T-cell (primary cell): ENCODE measurements at places on chromosomes 7 and 10.
A peak's percentile ranks its signal among the peaks of the same experiment; 100 is the strongest.

DNA sequence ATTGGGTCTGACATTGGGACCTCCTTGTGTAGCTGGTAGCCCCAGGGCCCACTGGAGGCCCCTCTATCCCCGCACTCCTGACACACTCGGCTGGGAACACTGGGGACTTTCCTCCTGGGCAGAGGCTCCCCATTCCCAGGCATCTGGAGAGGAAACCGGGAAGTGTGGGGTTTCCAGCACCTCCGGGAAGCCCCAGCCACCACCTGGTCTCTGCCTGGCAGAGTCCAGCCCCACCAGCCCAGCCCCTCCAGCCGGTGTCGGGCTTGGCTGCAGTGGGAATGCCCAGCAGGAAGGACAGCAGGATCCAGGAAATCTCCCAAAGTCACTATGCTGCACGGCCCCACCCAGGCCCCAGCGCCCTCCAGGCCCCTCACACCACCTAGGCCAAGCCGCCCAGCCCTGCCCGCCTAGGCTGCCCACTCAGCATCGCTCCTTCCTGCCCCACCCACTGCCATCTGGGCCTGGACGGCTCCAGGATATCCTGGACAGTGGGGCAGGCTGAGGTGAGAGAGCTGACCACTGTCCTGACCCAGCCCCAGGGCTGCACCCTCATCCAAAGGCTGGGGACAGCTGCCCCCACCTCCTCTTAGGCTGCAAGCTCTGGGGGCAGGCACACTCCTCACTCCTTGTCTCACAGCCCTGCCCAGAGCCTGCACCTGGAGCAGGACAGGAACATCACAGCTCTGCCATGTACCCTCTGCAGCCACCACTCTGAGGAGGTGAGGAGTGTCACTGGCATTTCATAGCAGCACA, 11.8 kb downstream of the RASGEF1A start:
- no peak for DNase-seq

DNA sequence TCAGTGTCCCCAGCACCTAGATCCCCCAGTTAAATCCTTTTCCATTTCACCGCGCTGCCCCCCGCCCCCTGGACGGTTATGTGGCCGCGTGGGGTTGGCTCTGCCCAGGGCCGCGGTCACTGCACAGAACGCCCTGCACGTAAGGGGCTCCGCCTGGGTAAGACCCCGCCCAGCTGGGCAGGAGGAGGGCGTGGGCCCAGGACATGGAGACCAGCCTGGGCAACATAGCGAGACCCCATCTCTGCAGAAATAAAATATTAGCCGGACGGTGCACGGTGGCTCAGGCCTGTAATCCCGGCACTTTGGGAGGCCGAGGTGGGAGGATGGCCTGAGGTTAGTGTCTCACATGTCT, 650 bp upstream of the ZFAND2A start:
- DNase-seq = no peak

GRCh38 chr10:126917375-126917774, 12.1 kb downstream of the DOCK1 start:
- no peak for DNase-seq

- no peak for DNase-seq
These were observed 328.2 kb upstream of the SHH start for GRCh38 chr7:156140447-156140846.

DNA sequence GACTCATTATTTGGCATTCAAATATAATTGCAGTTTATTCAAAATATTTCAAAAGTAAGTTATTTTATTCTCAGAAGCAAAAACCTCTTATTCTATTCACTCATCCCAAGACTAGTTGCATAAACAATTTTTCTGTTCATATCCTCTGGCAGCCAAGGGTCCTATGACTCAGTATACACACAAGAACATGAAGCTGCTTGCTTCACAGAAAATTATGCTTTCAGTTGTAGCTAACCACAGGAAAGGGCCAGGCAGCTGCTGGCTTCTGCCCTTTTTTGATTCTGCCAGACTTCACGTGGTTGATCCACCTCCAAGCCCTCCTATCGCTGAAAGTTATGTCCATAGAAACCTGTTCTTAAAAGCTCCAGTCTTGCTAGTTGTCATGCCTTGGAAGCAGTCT, 108.8 kb downstream of the ABCA13 start:
- no peak for DNase-seq

DNA sequence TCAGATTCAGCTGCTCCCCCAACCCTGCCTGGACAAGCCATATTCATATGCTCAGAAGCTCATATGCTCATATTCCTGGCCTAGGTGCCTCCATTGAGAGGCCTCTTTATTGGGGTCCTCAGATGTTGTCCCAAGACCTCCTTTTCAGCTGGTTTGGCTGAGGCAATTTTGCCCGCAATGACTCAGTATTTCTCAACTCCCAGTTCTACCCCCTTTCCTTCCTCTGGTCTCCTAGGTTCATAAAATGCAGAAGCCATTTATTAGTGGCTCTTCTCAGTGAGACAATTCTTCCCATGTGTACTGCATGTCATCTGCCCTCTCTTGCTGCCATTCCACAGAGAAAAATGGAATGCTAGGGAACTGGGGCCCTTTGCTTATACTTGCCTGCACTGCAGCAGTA, 110.7 kb downstream of the INHBA start:
- DNase-seq = no peak

- no peak for DNase-seq
These were observed 7.8 kb downstream of the RNF216 start for GRCh38 chr7:5773661-5774086.

- DNase-seq = no peak
These were observed 25.5 kb upstream of the VPS41 start for GRCh38 chr7:38934536-38934935.

- no peak for DNase-seq
These were observed 11.1 kb downstream of the CAMK2G start for GRCh38 chr10:73863039-73863817.

DNA sequence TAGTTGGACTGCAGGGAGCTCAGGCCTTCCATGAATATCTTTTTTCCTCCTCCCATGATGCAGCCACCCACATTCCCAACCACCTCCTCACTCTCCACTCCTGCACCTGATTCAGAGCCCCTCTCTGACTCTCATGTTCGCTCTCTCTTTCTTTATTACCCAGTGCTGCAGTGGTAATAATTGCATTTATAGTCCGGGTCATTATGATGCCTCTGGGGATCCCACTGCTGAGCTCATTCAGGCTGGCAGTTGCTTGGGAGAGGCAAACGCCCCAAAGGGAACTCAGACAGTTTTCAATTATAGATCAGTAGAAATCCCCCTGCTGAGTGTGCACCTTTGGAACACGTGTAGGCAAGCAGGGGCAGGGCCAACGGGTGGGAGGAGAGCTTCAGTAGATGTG, 953.0 kb downstream of the GRID1 start:
- DNase-seq = no peak

DNA sequence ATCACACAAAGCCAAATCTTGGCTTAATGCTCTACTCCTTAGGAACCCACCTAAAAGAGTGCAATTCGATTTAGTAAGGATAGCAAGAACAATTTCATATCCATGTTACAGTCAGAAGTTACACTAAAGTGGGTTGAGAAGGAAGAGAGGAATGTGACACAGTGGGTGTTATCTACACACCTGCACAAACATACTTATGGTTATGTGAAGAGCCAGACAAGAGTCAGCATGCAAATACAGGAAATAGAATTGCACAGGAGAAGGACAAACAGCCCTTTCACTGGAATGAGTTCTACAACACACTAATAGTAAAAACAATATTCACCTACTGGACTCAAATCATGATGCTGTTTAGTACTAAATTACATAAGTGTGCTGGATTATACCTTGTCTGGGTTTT, 262.8 kb downstream of the DGKB start:
- DNase-seq = no peak

DNA sequence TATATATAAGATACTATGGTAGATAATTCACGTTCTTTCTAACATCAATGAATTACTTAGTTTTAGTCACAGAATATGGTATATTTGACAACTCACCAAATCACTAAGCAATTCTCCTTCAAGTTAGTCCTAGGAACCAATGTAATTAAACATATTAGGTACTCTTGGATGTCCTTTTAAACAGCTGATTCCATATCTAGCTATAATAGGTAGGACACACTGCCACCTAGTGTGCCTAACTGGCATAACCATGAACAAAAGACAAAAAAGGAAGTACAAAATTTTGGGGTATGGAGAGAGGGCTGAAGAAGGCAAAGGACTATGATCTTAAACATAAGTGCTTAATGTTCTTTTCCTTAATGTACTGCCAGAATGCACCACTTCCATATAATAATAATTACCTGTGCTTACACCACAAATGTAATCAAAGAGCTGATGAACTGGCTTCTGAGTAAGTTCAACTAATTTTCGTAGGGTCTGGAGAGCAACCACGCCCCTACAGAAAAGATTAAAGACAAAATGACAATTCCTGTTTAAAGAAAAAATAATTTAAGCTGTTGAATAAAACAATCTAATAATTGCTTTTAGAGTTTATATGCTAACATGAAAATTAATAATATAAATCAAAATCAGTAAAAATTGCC, 28.7 kb downstream of the PNPLA8 start:
- peak; percentile 50 for DNase-seq

DNA sequence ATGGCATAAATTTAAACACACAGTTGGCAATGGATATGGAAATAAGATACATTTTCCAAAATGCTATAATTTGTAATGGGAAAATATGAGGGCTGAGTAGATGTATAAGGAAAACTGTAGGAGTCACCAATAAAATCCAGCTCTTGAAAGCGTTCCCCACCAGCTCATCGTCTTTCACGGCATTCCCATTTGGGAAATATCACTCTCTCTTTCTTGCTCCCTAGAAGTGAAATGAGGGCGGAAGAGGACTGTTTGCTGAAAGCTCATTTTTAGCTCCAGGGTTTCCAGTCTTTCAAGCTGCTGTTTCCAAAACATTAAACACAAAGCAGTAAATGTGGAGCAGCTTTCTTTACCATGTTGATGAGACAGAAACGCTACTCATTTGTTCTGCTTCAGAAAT, 104.6 kb upstream of the SFMBT2 start:
- no peak for DNase-seq

DNA sequence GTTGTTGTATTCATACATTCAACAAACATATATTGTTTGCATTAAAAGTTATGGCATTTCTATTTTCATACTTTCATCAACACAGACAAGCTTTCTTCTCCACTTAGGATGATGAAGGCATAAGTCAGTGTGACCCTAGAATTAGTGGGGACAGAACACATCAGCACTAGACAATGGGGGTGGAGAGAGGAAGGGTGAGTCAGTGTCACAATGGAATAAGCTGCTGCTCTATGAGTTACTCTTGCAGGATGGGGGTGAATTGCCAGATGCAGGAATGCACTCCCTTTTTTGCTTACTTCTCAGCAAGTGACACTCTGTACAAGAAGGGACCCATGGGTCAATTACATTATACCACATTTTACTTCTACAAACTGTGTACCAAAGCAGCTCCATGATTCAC, 74.0 kb downstream of the DGKI start:
- DNase-seq = no peak

GRCh38 chr7:36889182-36889581, 164.9 kb upstream of the AOAH start:
- DNase-seq = no peak

DNA sequence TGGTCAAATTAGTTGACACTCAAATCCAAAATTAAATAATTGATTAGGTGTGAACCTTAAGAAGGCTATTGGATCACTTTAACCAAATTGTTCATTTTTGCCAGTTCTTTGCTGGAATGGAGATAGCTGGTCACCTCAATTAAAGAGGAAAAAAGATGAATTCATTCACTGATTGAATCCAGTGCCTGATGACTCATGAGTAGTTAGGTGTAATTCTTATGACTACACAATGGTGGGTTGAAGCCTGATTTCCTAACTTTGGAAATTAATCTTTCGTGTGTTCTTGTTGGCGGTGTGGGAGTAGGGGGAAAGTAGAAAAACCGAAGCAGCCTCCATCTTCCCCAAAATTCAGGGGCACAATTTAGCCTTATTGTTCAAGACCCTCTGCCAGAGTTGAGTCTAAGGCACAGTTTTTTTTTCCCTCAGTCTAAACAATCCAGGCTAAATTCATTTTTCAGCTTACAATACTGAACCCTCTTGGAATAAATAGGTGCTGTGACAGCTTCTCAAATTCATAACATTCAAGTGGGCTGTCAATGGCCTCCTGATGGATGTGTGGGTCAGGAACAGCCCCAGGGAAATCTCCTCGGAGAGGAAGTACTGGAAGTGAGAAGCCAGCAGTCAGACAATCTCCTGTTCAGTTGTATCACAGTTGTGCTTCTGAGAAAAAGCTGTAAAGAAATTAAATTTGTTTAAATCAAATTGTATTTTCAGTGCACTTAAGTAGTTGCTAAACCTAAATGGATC, 356.6 kb downstream of the BBS9 start:
- no peak for DNase-seq

GRCh38 chr10:121539786-121540185, 58.5 kb downstream of the FGFR2 start:
- DNase-seq = no peak

DNA sequence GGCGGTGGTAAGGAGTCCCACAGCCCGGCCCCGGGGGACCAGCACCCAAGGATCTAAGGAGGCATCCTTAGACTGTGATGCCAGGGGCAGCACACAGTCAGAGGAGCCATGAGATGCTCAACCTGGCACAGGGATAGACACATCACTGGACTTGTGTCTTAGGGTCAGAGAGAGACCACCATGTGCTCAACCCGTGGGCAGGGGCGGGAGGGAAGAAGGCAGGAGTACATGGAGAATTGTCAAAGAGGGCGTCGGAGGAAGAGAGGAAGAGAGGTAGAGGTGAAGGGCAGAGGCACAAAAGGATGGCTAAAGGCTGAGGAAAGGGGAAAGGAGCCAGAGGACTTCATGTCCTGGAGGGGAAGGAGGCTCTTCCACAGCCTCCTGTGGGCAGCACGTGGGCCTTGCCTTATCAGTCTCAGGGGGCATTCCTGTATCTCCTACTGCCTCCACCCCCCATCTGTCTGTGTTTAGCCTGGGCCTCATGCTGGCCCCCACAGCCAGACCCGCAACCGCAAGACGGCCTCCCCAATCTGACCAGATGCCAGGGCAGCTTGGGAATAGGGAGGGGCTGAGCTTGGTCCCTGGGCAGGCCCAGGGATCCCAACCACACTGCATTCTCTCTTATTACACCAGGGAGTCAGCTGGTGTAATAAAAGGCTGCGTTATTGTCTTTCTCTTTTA, 2.2 kb downstream of the ADCY1 start:
- no peak for DNase-seq

DNA sequence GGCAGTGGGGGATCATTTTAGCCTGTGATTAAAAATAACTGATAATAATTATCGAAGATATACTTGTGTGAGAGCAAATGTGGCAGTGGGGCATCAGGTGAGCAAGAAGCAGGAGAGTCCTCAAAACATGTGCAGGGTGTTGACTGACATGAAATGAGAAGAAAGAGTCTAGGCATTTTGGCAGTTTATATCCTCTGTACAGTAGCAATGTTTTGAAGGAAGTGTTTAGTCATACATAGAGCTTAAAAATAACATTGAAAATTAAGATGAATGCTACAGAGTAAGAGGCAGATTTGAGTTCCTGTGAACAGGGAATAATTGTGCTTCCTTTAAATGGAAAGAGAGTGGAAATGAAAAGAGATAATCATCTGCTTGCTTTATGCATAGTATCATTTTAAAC, 47.4 kb downstream of the VPS50 start:
- no peak for DNase-seq

- DNase-seq = no peak
These were observed 32.6 kb downstream of the PNLIPRP3 start for GRCh38 chr10:116460219-116460618.

- DNase-seq = no peak
These were observed 35.1 kb upstream of the CDH23 start for GRCh38 chr10:71361581-71361980.

- no peak for DNase-seq
These were observed 293.6 kb upstream of the ZNF32 start for GRCh38 chr10:43942096-43942850.
